NCI-H1694 treated with DMSO at 0.1 percent for 48 hours (cell line): ENCODE measurements at places on chromosomes 2 and 18.

DNA sequence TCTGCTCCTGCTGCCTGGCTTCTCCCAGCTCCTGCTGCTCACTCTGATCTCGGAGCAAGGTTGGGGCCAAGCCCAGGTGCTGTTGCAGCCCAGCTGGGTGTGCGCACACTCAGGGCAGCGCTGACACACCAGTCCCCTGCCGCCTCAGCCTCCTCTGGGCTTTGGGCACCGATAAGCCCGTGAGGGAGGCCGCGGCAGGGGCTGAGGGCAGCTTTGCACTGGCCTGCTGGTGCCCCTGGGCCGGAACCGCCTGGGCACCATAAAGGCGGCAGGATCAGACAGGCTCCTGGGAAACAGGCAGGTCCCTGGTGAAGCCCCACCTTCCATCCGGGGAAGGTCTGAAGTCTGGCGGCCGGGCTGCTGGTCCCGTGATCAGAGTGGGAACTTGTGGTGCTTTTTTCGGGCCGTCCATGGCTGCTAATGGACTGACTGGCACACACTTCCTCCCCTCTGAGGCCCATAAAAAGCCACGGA, 14.1 kb upstream of the EML6 start:
- no peak for DNase-seq

DNA sequence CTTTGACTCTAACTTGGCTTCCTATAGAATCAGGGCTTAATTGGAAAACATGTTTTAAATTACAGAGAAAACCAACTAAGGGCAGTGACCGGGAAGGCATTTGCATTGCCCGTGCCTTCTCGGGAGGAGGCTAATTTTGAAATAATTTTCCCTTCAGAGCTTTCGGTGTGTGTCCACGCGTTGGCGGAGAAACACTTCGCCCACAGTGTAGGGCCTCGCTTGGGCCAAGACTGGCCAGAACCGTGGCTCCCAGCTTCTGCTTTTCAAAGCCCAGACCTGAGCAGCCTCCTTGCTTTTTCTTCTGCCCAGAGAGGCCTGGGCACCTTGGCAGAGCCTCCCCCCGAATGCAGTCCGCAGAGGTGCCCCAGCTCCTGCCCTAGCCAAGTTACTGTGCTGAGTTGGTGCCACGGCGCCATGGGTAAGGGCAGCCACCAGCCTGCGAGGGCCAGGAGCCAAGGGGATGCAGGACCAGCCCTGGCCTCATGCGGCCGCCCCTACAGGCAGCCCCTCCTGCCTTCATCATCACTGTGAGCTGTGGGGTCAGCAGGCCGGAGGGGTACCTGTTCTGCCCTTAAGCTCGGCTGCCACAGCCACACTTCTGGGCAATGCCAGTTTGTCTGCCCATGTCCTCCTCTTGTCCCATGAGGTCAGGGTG, 57.4 kb downstream of the NFATC1 start:
- no peak for DNase-seq

- no peak for DNase-seq
Observed at GRCh38 chr2:74893332-74893731, 59.4 kb downstream of the HK2 start.

GRCh38 chr2:16948053-16948452, 282.4 kb upstream of the CYRIA start:
- no peak for DNase-seq

DNA sequence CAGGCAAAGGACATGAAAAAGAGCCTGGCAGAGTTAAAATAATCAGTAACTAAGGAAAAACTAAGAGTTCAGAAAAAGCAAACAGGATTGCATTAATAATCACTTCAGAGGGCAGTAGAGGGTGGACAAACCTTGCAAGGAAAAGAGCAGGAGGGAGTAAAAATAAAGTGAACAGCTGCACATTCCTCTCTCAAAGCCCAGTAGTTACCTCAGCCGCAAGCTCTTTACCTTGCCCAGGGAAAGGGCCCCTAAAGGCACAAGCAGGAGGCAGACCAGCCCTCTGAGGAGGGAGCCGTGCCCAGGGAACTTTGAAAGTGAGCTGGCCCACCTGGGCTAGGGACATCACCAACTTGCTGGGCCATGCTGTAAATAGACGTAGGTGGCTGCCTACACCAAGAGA, 196.9 kb downstream of the C1D start:
- no peak for DNase-seq

GRCh38 chr2:108960006-108960405, 29.0 kb downstream of the EDAR start:
- DNase-seq = no peak

DNA sequence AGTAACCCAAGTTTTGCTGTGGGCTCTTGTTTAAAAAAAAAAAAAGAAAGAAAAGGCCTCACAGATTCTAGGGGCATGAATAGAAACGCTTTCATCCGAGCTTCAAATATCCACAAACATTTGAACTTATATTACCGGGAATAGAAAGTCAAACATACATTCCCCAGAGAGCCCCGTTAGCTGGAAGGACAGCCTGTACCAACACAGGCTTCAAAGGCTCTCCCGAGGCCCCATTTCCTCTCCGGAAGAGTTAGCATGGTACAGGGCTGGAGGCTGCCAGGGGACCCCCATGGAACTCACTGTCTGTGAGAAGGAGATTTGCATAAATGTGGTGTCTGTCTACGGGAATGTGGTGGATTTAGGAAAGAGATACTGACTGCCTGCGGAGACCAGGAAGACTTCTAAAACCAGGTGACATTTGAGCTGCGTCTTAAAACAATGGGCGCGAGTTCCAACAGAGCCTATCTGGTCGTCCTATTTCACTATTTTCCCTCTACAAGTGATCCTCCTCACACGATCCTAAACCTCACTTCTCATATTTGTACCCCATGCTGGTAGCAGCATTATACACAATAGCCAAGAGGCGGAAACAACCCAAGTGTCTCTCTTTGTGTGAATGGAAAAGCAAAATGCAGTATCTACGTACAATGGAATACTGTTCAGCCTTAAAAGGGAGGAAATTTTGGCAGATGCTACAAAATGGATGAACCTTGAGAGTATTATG, 820 bp upstream of the MATN3 start:
- DNase-seq = no peak

DNA sequence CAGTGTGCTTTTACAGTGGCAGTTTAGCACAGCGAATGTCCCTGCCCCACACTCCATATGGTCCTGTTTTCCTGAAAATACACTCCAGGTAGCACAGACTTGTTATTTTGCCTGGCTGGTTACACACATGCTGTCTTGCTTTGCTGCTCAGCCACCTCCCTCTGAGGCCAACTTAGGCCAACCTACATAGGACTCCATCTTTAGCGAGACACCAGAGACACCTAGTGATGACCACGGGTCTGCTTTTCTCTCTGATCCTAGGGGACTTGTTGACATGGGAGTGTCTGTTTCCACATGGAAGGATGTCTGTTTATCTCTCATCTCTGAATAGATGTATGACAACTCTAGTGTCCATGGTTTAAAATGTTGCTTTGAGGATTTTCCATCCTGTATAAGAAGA, 43.3 kb downstream of the PLEKHB2 start:
- peak; percentile 97 for DNase-seq

DNA sequence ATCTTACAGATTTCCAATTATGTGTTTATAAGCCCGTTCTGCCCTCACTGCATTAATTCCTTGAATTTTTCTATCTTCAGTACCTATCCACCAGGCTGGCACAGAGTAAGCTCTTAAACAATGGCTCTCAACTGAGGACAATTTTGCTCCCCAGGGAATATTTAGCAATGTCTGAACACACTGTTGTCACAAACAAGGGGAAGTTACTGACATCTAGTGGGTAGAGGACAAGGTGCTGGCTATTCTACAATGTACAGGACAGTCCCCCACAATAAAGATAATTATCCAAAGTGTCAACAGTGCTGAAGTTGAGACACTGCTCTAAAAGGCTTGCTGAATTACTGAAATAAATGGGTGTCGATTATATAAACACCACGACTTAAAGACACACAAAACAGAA, 5.0 kb downstream of the NDUFS1 start:
- no peak for DNase-seq

GRCh38 chr2:84492571-84492970, 23.7 kb upstream of the DNAH6 start:
- no peak for DNase-seq

DNA sequence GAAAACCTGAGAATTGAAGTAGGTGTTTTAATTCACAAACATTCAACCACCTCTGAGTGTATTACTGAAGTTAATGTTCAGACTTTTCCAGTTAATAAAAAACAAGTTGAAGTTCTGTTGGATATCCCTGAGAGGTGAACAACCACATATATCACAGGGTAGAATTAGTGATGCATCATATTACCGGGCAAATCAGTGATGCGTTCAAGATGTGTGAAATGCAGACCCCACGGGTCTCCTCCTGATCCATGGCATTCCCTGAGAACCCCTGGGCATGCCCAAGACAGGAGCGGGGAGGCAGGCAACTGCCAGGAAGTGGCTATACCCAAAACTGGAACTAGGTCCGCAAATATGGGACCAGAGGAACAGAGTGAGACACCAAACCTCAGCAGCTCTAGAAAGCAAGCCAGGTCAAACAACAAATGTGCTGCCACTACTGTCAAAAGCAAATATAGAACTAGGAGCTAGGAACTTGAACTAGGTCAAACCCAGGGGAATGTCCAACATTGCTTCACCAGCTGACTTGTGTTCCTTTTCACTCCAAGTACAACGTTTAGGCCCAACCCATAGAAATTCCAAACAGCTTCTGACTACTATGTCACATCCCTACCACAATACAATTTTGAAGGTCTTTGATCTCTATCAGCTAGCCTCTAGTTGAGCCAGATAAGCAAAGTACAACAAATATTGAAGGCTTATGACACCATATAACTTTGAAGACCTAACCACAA, 20.2 kb downstream of the PSTPIP2 start:
- DNase-seq = no peak

GRCh38 chr2:241808721-241809382, at the start of gene NEU4:
NEU4 (plus strand) TSS chr2:241809193; CDS start chr2:241814485, 5,292 bp downstream.
- DNase-seq = no peak

DNA sequence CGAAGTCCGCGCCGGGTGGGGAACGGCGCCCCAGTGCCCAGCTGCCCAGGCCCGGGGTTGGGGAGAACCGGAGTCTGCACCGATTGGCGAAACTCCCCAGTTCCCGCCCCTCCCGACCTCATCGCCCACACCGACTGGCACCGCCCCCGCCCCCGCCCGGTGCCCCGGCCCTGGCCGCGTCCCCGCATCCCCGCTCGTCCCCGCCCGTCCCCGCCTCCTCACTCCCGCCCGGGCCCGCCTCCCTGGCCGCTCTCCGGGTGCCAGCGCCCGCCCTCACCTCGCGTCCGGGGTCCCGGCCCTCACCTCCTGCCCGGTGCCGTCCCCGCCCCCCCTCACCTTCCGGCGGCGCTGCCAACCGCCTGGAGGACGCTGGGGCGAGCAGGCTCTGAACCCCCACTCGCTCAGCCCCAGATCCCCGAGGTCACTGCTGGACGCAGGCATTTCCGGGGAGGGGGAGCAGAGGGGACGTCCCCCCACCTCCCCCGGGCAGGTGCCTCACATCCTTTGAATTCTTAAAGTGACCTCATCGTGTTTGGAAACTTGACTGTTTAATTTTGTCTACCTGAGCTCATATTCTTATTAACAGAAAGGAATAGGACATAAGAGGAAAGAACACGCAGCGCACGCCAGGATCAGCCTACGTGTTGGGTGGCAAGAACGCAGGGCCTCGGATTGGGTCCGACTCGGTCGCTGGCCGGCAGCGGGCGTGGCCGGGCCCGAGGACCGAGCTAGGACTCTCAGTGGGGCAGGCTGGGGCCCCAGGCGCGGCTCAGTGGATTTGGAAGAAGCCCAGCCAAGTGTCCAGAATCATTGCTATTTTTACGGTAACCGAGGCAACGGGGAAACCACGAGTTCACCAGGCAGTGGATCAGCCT, at the start of gene FAM110C:
FAM110C (minus strand) TSS at position 35 of the 875 bp plus-strand sequence. CDS start 120 bp downstream, outside the sequence.
- DNase-seq = no peak

DNA sequence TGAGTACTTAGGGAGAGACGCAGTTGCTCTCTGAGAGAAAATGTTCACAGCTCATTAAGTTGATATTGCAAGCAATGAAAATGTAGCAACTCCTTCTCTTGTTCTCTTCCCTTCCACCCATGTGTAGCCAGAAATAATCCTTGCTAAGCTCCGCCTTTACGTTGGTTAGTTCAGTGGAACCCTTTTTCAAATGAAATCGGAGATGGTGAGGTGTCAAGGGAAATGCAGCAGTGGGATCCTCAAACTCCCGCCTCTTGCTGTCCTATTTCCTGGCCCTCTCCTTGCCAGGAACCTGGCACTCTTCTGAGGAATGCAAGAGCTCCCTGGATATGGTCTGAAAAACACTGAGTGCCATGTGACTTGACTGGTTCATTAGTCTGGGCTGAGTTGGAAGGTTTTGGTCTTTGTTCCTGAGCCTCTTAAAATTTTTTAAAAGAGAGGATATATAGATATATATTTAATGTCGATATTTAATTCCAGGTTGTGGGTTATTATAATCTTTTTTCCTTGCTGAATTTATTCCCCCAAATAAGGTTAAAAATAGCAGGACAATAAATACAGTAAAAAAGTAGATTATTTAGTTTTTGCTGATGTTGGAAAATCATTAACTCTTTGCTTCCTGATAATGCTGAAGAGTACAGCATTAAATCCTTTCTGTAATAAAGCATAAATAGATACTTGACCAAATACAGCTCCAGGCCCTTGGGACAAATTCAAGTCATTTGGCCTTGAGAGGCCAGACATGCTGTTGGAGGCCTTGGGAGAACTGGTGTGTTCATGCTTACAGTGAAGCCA, 116.2 kb downstream of the EML6 start:
- DNase-seq = no peak

GRCh38 chr2:12155303-12156051, 409.0 kb downstream of the LPIN1 start:
- no peak for DNase-seq

GRCh38 chr18:24995755-24996154, 356.2 kb downstream of the ZNF521 start:
- no peak for DNase-seq

- no peak for DNase-seq
Observed at GRCh38 chr2:44839771-44840502, 101.6 kb upstream of the SIX3 start.
